Natural killer cell treated with Interleukin-12 subunit alpha and Interleukin-12 subunit beta and Interleukin-15 and Interleukin-18, amount 100 ng/mL, for 72 hours (primary cell): ENCODE measurements at places on chromosomes 13 and 19. TPM values are rescaled to one million over a fixed set of nuclear protein-coding genes. Genes with fewer than 3 reads are reported as not detected.
A peak's percentile ranks its signal among the peaks of the same experiment; 100 is the strongest.

DNA sequence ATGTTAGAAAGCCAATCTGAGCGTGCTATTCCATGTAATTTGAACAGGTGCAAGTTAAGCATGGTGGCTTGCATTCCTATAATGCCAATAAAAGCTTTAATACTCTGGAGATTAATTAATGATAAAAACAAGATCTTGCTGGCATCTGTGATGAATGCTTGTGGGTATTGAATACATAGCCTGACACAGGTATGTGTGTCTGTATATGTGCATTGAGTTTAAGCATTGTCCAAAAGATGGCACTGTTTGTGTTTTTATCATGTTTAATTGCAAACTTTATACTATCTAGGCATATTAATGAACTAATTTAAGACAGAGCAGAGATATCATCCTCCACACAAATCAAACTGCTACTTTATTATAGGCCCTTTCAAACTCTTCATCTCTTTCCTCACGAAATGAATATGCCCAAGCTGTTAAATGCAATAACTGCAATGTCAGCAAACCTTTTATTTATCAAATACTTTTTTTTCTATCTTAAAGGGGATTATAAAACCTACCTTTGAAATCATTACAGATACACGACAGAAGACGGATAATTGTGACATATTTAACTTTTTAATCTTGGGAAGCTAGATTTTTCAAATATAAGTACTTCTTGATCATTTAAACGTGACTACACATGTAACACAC, 86.5 kb downstream of the TNFSF11 start:
- no peak overlapping the region for H3K4me3 ChIP-seq
- H3K36me3 ChIP-seq = no peaks in the 10 kb centered on the region
- no peak for DNase-seq
- no peak overlapping the region for H3K27ac ChIP-seq
- H3K27me3 ChIP-seq = peaks cover 31% of the 10 kb centered on the region

- no peak overlapping the region for H3K4me3 ChIP-seq
- H3K27me3 ChIP-seq = no peaks in the 10 kb centered on the region
- H3K27ac ChIP-seq = no peak overlapping the region
- no peaks in the 10 kb centered on the region for H3K36me3 ChIP-seq
- no peak for DNase-seq
Measured at GRCh38 chr13:77415253-77416071, 88.6 kb upstream of the MYCBP2 start.

- H3K27ac ChIP-seq = no peak overlapping the region
- H3K36me3 ChIP-seq = peaks cover 18% of the 10 kb centered on the region
- DNase-seq = no peak
- H3K27me3 ChIP-seq = no peaks in the 10 kb centered on the region
- H3K4me3 ChIP-seq = no peak overlapping the region
Measured at GRCh38 chr19:14395262-14395661, 14.0 kb downstream of the ADGRE5 start.

CYP4F12 gene
- total RNA-seq = not detected

- no peaks in the 10 kb centered on the region for H3K36me3 ChIP-seq
- H3K27ac ChIP-seq = no peak overlapping the region
- no peak for DNase-seq
- H3K4me3 ChIP-seq = no peak overlapping the region
Measured at GRCh38 chr13:18946738-18947137, 234.9 kb downstream of the TUBA3C start.

GRCh38 chr13:67515895-67516294, 285.8 kb upstream of the PCDH9 start:
- no peak for DNase-seq
- H3K4me3 ChIP-seq = no peak overlapping the region
- H3K27me3 ChIP-seq = no peaks in the 10 kb centered on the region
- H3K27ac ChIP-seq = no peak overlapping the region
- no peaks in the 10 kb centered on the region for H3K36me3 ChIP-seq
- H3K4me1 ChIP-seq = no peaks in the 10 kb centered on the region

GRCh38 chr13:113669231-113669754, 2.3 kb downstream of the GRK1 start:
- no peak overlapping the region for H3K4me3 ChIP-seq
- peaks cover 7% of the 10 kb centered on the region for H3K4me1 ChIP-seq
- no peak overlapping the region for H3K27ac ChIP-seq
- H3K36me3 ChIP-seq = peaks cover 6% of the 10 kb centered on the region
- no peaks in the 10 kb centered on the region for H3K27me3 ChIP-seq

DNA sequence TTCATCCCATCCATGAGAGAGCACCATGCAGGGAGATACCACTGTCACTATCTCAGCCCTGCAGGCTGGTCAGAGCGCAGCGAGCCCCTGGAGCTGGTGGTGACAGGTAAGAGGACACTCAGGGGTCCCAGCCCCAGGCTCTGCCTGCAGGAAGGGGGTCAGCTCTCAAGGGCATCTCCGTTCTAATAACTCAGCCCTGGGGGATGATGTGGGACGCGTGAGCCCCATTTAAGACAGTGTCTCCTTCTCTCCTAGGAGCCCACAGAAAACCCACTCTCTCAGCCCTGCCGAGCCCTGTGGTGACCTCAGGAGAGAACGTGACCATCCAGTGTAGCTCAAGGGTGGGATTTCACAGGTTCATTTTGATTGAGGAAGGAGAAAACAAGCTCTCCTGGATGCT, 15.5 kb upstream of the KIR3DL3 start:
- H3K4me3 ChIP-seq = peak overlapping the region; percentile 39
- H3K4me1 ChIP-seq = peaks cover 40% of the 10 kb centered on the region
